ENCODE measurements at places on chromosomes 11 and 22.

- DNase-seq: no peak
Measured at GRCh38 chr22:41479671-41480396, 10.9 kb downstream of the ACO2 start.

DNA sequence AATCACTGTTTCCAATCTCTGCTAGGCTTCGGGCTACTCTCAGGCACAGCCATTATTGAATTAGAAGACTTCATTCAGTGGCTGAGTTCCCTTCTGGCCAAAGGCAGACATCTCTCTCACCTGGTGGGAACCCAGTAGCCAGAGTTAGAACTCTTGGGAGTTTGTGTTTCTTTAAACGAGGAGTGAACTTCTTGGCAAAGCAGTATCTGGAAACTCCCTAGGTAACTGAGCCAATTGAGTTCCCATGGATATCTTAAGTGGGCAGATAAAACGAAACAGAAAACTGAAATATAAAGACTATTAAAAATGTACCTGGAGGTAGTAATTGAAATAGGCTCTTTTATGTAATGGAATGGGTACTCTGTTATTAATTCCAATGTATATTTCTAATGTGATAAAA is 125.6 kb downstream of the NELL1 start:
- DNase-seq: no peak

- DNase-seq: no peak
Measured at GRCh38 chr22:49721211-49721763, 106.4 kb downstream of the BRD1 start.

DNA sequence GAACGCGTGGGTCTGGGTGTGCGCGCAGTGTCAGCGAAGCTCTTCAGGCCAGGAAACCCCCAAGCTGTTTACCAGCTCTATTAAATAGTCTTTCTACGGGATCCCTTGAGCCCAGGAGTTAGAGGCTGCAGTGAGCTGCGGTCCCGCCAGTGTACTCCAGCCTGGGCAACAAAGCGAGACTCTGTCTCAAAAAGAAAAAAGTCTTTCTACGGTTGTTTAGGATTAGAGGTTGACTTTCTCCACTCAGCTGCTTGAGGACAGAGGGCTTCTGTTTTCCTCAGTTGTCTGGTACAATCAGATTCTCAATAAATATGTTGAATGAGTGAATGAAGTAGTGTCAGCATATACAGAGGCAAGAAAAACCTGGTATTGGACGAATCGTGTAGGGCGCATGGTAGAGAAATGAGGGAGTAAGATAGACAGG is 619 bp downstream of the SART1 start:
- no peak for DNase-seq

DNA sequence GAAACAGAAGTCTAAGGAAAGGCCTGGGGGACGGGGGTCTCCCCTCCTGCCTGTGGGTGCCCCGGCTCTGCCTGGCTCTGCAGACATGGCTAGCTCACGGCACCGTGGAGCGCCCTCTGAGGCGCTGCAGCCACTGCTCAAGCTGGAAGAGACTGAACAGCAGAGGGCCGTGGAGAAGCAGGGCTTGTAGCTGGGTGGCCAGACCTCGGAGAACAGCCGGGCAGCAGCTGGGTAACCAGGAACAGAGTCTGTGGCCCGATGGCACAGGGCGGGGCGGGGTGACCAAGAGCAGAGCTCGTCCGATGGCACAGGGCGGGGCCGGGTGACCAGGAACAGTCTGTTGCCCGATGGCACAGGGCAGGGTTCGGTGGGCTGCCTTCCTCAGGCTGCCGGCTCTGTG is 18.1 kb downstream of the RNH1 start:
- no peak for DNase-seq

DNA sequence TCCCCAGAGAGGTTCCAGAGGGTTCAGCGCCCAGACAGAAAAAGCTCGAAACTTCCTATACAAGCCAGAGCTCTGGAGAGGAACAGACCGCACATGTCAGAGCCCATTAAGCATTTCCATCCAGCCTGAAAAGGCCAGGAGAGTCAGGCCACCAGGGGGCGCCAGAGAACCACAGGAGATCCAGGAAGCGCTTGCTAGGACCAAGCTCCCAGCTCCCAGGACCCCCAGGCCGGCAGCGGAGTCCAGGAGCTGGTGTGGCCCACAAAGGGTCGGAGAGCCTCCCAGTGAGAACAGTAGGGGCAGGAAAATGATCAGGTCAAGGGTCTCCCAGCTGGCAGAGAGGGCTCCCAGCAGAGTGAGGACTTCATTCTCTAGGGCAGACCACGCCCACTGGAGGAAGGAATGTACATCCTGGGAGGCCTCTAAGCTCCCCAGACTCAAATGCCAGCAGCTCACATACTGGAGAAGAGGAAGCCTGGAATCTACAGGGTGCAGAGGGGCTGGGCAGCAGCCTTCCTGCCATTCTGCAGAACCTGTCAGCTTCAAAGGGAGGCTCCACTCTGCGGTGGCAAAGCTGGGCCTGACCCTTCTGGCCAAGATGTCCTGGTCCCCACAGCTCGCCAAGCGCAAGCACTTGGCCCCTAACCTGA is 2.1 kb upstream of the MEI1 start:
- DNase-seq: peak; percentile 93

DNA sequence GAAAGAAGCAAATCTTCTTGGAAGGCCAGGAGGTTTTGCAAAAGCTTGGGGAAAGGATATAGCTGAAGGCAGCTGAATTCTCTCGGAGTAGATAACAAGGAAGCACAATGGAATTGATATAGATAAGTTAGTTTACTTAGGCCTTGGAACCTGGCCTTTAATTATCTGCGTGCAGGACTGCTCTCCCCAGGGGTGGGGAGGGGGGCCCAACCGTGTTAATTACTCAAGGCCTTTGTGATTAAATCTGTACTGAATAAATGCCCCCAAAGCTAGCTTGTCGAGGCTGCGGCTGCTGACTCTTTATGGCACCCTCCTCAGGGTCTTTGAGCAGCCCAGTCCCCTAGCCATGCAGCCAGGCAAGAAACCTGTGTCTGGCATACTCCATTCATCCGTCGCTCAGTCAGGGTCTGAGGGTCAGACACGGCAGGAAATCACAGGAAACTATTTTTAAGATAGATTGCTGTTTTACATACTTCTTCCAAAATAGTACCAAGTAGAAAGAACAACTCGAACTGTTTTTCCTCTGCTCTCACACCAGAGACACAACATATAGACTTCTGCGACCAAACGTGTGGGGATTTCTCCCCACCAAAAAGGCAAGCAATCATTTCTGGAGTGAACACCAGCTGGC is 36.5 kb downstream of the MS4A2 start:
- no peak for DNase-seq

- DNase-seq: no peak
Measured at GRCh38 chr22:39448205-39449054, 8.4 kb upstream of the MGAT3 start.

DNA sequence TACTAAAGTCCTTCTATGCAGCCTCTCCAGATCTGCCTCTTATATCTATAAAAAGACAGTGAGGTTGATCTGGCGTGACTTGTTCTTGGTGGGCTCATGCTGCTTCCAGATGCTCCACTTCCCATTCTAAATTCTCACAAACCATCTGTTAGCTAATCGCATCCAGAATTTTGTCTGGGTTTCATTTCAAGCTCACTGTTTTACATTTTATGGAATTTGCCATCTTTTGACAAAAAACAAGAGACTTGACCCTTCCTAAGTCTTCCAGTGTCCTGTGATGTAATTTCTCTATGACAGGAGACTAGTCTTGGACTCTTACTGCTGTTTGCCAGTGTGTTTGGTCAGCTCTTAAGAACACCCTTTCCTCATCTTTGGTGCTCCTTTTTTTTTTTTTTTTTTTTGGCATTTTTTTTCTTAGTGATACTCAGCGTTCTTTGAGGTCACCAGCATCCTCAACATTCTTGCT is 23.0 kb downstream of the CRKL start:
- DNase-seq: no peak

DNA sequence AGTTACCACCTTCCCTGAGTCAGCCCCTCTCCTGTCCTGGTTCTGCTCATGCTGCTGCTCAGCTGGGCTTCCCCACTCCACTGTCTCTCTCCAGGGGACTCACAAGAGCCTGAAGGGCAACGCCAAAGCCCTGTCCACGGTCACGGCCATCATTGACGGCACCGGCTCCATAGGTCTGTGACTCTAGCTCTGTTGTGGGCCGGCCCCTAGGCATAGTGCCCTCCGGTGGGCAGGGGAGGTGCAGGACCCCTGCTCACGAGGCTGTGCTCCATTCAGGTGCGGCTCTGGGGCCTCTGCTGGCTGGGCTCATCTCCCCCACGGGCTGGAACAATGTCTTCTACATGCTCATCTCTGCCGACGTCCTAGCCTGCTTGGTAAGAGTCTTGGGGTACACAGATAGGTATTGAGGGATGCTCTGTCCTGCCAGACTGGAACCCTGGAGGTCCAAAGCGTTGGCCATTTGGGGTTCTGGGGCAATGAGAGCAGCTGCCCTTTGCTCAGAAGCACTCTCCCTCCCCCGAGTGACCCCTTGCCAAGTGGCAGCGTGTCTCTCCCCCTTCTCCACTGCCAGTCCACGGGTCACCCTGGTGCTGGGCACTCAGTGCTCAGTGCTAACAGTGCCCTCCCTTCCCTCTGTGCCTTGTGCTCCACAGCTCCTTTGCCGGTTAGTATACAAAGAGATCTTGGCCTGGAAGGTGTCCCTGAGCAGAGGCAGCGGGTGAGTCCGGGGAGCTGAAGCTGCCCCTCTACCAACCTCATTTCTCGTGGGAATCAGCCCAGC is 22.4 kb downstream of the SLC37A2 start:
- no peak for DNase-seq

DNA sequence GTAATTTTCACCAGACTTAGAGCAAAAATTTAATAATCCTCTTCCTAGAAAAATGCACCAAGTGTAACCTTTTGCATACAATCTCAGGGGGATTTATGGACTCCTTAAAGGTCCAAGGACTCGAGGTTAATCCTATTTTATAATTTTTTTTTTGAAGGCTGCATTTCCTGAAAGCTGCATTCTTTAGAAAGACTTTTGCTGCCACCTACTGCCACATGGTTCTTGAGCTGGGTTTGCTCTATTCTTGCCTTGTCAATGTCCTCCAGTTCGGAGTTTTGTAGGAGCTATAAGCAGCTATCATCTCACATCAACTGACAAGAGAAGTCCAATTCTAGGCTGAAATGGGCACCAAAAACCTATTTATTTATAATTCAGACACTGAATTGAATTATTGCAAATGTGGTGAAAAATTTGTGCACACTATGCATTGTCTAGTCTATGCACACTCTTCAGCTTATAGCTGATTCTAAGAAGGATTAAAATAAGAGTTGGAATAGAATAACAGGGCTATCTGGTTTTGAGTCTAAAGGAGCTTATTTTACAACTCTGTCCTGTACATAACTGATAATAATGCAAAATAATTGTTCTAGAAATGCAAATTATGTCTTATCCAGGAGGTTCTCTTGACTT is 31.3 kb downstream of the TRAF6 start:
- DNase-seq: no peak

GRCh38 chr11:119759324-119759723 is 30.3 kb upstream of the NECTIN1 start:
- no peak for DNase-seq

All from stimulated activated CD8-positive, alpha-beta memory T cell treated with anti-CD3 and anti-CD28 coated beads, Interleukin-7, amount 100 ng/mL, for 1 hour (primary cell).